RKO (cell line): ENCODE measurements at places on chromosomes 4 and X.

GRCh38 chr4:1952058-1952700 lies 56.6 kb downstream of the NELFA start:
- DNase-seq, result no peak

DNA sequence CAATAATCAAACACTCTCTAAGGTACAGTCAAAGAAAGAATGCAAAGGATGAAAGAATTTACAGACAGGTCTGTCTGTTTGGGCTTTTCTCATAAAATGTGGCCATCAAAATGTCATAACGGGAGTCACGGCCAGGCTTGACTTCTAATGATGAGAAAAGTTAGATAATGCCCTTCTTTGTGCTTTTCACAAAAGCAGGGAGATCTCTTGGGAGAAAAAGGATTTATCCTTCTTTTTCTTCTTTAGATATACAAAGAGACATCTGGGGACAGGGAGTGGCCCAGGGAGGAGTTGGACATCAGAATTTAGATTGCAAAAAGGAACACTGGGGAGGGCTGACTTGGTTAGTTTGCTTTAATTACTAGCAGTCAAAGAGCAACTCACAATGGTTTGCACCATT lies 93.1 kb downstream of the SLC39A8 start:
- no peak for DNase-seq

DNA sequence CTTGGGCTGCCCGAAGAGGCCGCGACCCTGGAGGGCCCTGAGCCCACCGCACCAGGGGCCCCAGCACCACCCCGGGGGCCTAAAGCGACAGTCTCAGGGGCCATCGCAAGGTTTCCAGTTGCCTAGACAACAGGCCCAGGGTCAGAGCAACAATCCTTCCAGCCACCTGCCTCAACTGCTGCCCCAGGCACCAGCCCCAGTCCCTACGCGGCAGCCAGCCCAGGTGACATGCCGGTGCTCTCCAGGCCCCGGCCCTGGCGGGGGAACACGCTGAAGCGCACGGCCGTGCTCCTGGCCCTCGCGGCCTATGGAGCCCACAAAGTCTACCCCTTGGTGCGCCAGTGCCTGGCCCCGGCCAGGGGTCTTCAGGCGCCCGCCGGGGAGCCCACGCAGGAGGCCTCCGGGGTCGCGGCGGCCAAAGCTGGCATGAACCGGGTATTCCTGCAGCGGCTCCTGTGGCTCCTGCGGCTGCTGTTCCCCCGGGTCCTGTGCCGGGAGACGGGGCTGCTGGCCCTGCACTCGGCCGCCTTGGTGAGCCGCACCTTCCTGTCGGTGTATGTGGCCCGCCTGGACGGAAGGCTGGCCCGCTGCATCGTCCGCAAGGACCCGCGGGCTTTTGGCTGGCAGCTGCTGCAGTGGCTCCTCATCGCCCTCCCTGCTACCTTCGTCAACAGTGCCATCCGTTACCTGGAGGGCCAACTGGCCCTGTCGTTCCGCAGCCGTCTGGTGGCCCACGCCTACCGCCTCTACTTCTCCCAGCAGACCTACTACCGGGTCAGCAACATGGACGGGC lies 579 bp downstream of the ABCD1 start:
- peak; percentile 23 for DNase-seq

GRCh38 chr4:185838104-185838452 lies 26.1 kb upstream of the SORBS2 start:
- DNase-seq, result no peak

DNA sequence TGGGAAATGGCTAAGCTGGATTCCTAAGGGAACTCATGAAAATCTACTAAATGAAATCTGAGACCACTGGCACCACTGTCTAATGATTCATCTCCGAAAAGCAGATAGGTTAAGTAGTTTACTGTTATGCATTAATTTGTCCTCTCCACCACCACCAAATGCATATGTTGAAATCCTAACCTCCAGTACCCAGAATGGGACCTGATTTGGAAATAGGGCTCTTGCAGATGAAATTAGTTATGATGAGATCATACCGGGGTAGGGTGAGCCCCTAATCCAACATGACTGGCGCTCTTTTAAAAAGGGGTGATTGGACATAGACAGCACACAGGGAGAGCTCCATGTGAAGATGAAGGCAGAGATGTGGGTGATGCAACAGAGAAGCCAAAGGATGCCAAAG lies 124.9 kb upstream of the GUCY1A1 start:
- no peak for DNase-seq
